ENCODE measurements at places on chromosomes 6 and 20. TPM values are rescaled to one million over a fixed set of nuclear protein-coding genes. Genes with fewer than 3 reads are reported as not detected.
A peak's percentile ranks its signal among the peaks of the same experiment; 100 is the strongest.

Gene NFATC2
- total RNA-seq, result 62.0 TPM

Gene RBL1
- total RNA-seq, result 53.9 TPM

Gene LTA
- 20.9 TPM for total RNA-seq

DNA sequence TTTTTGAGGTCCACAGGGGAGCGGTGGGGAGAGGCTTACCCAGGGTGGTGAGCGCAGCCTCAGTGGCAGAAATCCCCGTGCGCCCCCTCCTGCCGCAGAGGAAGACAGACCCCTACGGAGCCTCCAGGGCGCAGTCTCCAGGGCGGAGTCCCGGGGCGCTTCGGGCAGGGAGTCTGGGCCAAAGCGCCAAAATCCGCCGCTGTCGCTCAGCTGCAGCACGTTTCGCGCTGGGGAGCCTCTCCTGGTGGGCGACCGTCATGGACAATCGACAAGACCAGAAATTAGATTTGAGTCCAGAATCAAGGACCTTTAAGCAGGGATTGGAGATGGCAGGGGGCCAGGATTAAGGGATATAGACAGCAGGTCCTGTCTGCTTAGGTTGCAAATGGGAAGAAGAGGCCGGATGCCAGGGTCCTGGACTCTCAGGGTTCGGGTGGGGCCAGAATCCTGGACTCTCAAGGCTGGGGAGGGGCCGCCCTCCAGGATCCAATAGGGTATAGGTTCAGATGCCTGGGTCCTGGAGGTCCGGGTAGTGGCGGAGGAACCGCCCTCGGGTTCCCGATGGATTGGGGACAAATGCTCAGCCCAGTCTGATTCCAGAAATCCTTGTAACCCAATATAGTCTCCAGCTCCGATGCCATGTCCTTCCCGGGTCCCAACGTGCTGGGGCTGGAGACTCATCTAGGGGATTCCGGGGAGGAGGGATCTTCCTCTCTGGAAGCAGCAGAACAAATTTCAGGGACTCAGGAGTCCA is 7.9 kb upstream of the HLA-E start:
- no peak overlapping the region for H3K4me3 ChIP-seq
- H3K27me3 ChIP-seq, result peaks cover 64% of the 10 kb centered on the region
- H3K4me1 ChIP-seq, result peaks cover 20% of the 10 kb centered on the region

DNA sequence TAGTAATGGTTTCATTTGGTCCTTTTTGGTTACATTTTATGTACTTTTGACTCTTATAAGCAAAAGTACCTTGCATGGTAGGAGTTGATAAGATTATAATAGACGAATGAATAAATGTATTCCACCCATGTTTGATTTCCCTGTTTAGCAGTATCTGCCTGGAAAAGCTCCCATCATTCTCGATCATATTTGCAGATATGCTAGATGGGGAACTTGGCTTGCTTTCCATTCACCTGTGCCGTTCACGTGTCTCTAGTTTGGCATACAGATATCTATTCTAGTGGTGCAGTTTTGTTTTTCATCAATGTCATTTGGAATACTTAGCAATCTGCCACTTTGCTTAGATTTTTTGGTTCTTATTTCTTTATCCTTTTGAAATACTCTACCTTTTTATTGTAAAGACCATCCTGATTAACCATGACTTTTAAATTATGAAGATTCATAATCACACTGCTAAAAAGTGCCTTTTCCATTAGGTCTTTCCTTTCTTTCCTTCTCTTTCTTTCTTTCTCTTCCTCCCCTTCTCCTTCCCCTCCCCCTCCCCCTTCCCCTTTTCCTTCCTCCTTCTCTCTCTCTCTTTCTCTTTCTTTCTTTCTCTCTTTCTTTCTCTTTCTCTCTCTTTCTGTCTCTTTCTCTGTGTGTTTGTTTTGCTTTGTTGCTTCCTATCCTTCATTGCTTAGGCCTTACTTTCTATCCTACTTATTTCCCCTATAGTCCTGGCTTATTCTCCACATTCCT is 40.4 kb downstream of the ANKS1A start:
- H3K4me3 ChIP-seq, result no peak overlapping the region
- H3K27me3 ChIP-seq, result peaks cover 9% of the 10 kb centered on the region
- H3K27ac ChIP-seq, result no peak overlapping the region
- DNase-seq, result no peak

- H3K4me3 ChIP-seq, result peak overlapping the region; percentile 59
- DNase-seq, result peak; percentile 53
- H3K36me3 ChIP-seq, result peaks cover 11% of the 10 kb centered on the region
- peak overlapping the region; percentile 98 for H3K27ac ChIP-seq
- no peaks in the 10 kb centered on the region for H3K27me3 ChIP-seq
- peaks cover 50% of the 10 kb centered on the region for H3K4me1 ChIP-seq
Observed at GRCh38 chr6:16420715-16421461, 182.5 kb downstream of the GMPR start.

DNA sequence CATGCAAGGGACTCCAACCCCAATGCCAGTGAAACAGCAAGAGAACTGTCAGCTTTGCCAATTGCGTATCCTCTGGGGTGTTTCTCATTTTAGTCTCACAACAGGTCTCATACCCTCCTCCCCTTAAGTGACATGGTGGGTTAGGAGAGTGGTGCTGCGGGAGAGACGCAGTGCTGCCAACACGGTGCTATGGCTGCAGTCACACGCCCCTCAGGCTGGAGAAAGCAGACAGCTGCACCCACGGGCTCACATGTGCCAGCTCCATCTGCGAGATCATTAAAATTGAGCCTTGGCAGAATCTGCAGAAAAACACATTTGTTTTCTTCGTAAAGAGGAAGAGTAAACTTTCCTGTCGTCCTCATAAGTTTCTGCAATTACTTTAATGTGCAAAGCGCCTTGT is 114.7 kb downstream of the ANKRD60 start:
- no peaks in the 10 kb centered on the region for H3K4me1 ChIP-seq
- no peak for DNase-seq
- H3K36me3 ChIP-seq, result no peaks in the 10 kb centered on the region
- H3K4me3 ChIP-seq, result no peak overlapping the region

GRCh38 chr6:136920671-136921380 is 1.3 kb upstream of the SLC35D3 start:
- H3K36me3 ChIP-seq, result no peaks in the 10 kb centered on the region
- peak overlapping the region; percentile 67 for H3K4me3 ChIP-seq
- H3K27me3 ChIP-seq, result peaks cover 57% of the 10 kb centered on the region
- DNase-seq, result no peak
- H3K27ac ChIP-seq, result no peak overlapping the region
- H3K4me1 ChIP-seq, result peaks cover 29% of the 10 kb centered on the region

DNA sequence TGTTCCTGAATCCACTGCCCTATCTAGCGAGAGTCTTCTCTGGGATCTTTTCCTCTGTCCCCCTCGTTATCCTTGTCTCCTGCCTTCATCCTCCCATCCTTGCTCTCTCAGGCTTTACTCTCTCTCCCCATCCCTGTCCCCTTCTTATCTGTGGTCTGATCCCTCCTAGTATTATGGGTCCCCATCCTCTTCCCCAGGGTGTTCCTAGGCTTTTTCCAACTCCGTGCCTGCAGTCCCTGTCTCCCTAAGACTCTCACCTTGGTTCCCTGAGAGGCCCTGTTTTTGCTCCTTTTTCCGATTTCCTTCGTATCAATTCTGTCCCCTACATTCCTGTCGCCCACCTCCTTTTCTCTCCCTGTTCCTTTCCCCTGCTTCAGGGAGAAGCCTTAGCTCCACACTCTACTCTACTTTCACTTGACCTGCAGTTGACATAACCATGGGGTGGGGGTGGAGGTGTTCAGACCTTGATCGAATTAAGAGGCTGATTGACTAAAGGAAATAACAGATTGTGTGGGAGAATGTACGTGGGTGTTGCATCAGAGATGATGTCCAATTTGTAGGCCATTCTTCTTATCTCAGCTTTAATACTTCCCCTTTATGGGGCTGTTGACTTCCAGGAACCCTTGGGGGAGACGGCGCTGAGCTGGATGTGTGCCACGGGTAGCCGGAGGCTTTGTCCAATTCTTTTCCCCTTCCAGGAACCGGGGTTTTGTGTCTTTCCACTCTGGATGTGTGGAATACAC is 905 bp downstream of the PPARD start:
- no peak for DNase-seq
- peak overlapping the region; percentile 96 for H3K4me3 ChIP-seq
- peaks cover 38% of the 10 kb centered on the region for H3K36me3 ChIP-seq
- H3K4me1 ChIP-seq, result peaks cover 56% of the 10 kb centered on the region
- H3K27ac ChIP-seq, result peak overlapping the region; percentile 91

- H3K4me3 ChIP-seq, result no peak overlapping the region
- no peak for DNase-seq
- H3K27me3 ChIP-seq, result no peaks in the 10 kb centered on the region
- H3K4me1 ChIP-seq, result peaks cover 10% of the 10 kb centered on the region
Observed at GRCh38 chr20:20463933-20464374, 96.0 kb downstream of the INSM1 start.

- DNase-seq, result no peak
- no peaks in the 10 kb centered on the region for H3K27me3 ChIP-seq
- no peaks in the 10 kb centered on the region for H3K4me1 ChIP-seq
Observed at GRCh38 chr6:168534265-168534664, 93.3 kb downstream of the SMOC2 start.

GRCh38 chr6:163427498-163428254 is 13.2 kb downstream of the QKI start:
- no peak overlapping the region for H3K4me3 ChIP-seq
- no peak for DNase-seq
- peaks cover 11% of the 10 kb centered on the region for H3K4me1 ChIP-seq

DNA sequence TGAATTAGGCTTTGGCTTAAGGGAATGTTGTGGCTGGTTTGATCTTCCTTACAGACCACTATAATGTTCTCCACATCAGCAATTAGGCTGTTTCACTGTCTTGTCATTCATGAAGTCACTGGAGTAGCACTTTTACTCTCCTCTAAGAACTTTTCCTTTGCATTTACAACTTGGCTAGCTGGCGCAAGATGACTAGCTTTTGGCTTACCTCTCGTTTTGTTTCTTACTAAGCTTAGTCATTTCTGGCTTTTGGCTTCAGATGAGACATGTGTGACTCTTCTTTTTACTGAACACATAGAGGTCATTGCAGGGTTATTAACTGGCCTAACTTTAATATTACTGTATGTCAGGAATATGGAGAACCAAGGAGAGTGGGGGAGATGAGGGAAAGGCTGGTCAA is 143.2 kb downstream of the PTCHD4 start:
- no peaks in the 10 kb centered on the region for H3K27me3 ChIP-seq
- DNase-seq, result no peak
- no peaks in the 10 kb centered on the region for H3K4me1 ChIP-seq
- no peaks in the 10 kb centered on the region for H3K36me3 ChIP-seq
- H3K4me3 ChIP-seq, result no peak overlapping the region

- peaks cover 51% of the 10 kb centered on the region for H3K36me3 ChIP-seq
- no peak overlapping the region for H3K4me3 ChIP-seq
- H3K27me3 ChIP-seq, result no peaks in the 10 kb centered on the region
- DNase-seq, result no peak
Observed at GRCh38 chr6:163470611-163471010, 56.1 kb downstream of the QKI start.

- peak overlapping the region; percentile 68 for H3K4me3 ChIP-seq
- H3K36me3 ChIP-seq, result peaks cover 12% of the 10 kb centered on the region
- H3K4me1 ChIP-seq, result peaks cover 49% of the 10 kb centered on the region
- peak overlapping the region; percentile 69 for H3K27ac ChIP-seq
- DNase-seq, result no peak
Observed at GRCh38 chr6:137496909-137497720, 2.9 kb upstream of the OLIG3 start.

DNA sequence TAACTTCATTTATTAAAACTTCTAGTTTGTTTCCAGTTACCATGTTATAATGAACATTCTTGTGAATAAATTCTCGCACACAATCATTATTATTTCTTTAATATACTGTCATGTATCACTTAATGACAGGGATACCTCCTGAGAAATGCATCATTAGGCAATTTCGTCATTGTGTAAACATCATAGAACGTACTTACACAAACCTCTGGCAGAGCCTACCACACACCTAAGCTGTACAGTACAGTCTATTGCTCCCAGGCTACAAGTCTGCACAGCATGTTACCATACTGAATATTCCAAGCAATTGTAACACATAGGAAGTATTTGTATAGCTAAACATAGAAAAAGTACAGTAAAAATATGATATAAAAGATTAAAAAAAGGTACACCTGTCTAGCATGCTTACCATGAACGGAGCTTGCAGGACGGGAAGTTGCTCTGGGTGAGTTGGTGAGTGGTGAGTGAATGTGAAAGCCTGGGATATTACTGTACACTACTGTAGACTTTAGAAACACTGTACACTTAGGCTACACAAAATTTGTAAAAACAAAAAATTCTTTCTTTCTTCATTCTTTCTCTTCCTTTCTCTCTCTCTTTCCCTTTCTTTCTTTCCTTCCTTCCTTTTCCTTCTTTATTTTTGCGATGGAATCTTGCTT is 268.2 kb upstream of the SOX4 start:
- H3K27me3 ChIP-seq, result no peaks in the 10 kb centered on the region
- H3K27ac ChIP-seq, result no peak overlapping the region
- no peak overlapping the region for H3K4me3 ChIP-seq
- no peaks in the 10 kb centered on the region for H3K4me1 ChIP-seq
- no peaks in the 10 kb centered on the region for H3K36me3 ChIP-seq

All from activated CD4-positive, alpha-beta T cell treated with anti-CD3 and anti-CD28 coated beads, Interleukin-2, amount 10 ng/mL, durations not matched to agents 7 days and 5 days (primary cell).